Lung microvascular endothelial cell (primary cell): ENCODE measurements at places on chromosomes 2 and 18. TPM values are rescaled to one million over a fixed set of nuclear protein-coding genes. Genes with fewer than 3 reads are reported as not detected.

The MC5R gene
- total RNA-seq: not detected in 2 replicates

The C2orf92 gene
- 0.79 and 1.1 TPM in 2 replicates for total RNA-seq

The RNASEH1 gene
- 21.8 and 23.4 TPM in 2 replicates for total RNA-seq

The PLGLB1 gene
- 0.22 and 1.4 TPM in 2 replicates for total RNA-seq

DNA sequence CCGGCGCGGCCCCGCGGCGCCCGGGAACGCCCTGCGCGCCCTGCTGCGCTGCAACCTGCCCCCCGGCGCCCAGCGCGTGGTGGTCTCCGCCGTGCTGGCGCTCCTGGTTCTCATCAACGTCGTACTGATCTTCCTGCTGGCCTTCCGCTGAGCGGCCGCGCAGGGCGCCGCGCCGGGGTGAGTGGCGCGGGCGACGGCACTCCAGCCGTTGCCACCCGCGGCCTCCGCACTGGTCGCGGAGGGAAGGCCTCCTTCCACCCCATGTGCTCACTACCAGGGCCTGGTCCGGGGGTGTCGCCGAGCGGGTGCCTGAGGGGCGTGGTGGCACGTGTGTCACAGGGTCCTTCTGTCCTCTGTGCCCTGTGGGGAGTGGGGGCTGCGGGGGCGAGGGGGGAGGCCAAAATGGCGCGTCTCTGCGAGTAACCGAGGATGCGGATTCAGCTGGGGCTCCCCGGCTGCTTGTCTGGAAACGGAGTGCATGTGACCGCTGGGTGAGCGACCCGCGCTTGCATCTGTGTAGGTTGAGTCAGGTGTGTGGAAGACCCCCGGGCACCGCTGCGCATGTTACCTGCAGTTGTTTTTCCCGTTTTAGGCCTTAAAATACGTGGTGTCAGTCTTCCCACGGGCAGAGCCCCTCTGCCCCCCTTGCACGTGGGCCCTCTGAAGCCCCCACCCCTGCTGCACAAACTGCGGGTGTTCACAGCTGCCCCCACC is 58.0 kb downstream of the FAM168B start:
- no peak for DNase-seq

- no peak for DNase-seq
These were observed 28.4 kb upstream of the RNU4ATAC start for GRCh38 chr2:121502246-121502645.

GRCh38 chr2:118527571-118527970 is 319.9 kb downstream of the EN1 start:
- no peak for DNase-seq

DNA sequence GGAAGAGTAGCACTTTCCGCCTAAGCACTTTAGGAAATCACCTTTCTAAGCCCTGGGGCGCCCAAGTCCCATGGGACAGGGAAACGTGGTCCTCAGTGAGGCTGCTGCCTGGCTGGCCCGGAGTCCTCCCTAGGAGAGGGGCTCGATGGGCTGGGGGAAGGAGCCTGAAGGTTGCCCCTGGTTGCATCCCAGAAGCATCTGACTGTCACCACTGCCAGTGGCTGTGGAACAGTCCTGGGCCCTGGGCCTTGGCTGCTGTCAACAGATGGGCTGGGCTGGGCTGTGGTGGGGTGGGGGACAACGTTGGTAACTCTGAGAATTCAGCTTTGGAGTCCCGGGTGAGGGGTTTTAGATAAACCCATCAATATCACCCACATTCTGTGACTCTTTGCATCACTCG is 22.5 kb downstream of the ASB1 start:
- no peak for DNase-seq

DNA sequence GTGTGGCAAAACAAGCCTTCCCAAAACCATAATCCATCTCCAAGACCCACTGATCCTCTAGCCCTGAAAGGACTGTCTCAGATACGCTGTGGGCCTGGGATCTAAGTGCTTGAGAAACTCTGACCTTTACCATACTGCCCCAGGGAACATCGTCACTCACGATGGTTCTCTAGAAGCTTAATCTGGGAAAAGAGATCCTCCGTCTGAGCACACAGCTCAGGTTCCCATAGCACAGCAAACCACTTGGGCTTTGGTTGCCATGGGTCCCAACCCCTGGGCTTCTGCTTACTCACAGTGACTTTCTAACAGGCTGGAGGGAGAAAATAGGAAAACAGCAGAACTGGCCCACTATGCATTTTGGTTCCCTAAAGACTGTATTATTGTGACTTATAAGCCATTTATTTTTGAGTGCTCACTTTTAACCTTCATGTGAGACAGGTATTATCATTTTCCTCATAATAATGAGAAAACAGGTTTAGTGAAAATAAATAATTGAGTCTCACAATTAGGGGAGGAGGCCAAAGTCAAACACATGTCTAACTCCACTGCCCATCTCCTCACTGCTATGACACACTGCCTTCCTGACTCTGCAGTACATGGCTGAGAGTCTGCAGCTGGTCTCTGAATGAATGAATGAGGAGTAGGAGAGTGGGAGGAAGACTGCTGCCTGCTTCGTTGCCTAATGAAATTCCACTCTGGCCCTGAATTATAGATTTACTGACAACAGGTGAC is 46.7 kb downstream of the REEP1 start:
- no peak for DNase-seq

DNA sequence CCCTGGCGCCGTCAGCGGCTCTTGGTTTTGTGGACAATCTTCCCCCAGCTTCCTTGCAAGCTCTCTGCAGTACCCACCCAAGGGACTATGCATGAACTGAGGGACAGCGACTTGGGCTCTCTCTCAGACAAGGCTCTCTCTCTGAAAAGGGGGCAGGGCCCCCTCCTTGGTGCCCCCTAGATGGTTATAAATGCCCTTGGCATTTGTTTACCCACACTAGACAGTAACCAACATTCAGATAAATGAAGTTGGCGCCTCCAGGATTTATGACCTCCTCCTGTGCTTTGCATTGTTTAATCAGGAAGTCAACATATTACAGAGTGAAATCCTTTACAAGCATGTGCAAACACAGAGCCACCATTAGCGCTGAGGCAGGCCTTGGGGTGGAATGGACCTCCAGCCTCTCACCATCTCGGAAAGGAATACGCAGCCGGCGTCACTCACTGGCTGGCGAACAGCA is 547.4 kb upstream of the ID2 start:
- no peak for DNase-seq

- no peak for DNase-seq
These were observed 176.4 kb downstream of the ALK start for GRCh38 chr2:29744976-29745375.

DNA sequence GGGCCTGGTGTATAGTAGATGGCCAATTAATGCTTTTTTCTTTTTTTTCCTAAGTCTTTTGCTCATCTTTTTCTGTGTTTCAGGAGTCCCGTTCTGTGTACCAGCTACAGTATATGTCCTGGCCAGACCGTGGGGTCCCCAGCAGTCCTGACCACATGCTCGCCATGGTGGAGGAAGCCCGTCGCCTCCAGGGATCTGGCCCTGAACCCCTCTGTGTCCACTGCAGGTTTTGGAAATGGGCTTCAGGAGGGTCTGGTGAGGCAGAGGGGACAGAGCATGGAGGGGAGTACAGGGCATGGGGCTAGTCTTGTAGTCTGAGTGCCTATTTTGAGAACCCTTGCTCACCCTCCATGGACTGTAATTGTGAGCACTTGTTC is 14.1 kb downstream of the PTPN18 start:
- DNase-seq: no peak

GRCh38 chr2:234731236-234731635 is 220.6 kb upstream of the SH3BP4 start:
- DNase-seq: no peak

DNA sequence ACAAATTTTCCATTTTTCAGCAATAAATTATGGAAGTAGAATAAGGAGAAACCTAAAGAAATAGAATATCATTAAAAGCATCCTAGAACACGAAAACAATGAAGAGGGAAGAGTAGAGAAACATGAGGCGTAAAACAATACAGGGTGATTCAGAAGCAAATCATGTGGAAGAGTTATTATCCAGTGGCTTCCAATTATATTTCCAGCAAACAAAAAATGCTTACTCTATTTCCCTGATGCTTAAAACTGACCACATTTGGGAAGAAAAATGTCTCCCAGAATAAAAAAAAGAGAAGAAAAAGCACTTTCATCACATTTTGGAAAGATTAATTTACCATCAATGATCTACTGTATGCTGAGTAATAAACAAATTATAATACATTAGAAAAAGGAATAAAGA is 192.6 kb downstream of the CD226 start:
- DNase-seq: no peak

DNA sequence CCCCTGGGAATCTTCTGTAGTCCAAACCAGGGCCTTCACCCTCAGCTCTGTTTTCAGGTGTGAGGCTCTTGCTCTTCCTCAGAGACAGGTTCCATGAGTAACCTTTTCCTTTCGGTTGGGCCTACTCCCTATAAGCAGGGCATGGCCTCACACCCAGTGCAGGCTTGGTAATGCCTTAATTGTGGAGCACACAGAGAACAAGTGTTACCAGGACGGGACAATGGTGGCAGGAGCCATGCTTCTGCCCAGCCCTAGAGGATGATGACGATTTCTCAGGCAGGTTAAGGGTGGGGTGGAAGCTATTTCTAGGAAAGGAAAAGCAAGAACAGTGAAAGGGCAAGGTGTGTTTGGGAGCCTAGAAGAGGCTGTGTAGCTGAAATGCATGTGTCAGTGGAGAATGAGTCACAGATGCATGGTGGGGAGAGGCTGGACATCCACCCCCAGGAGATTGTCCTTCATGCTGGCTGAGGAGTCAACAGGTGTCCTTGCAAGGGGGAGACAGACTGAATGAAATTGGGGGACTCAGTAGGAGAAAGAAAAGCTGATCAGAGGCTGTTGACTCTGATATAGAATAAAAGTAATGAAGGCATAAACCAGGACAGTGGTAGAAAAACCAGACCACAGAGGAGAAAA is 22.0 kb upstream of the SERPINB12 start:
- DNase-seq: no peak

- DNase-seq: no peak
These were observed 639.6 kb downstream of the IRS1 start for GRCh38 chr2:226159875-226160479.

DNA sequence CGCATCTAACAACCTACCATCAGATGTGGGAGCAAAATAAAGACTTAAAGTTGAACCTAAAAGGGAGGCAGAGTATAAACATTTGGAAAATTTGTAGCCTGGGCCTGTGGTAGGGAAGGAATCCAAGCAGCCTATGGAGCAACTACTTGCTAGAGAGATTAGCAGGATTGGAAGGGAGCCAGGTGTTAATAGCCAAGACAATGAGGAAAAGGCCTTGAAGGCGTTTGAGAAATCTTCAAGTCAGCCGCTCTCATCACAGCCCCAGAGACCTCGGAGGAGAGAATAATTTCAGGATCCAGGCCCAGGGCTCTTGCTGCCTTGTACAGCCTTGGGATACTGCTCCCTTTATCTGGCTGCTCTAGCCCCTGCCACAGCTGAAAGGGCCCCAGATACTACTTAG is 219.7 kb downstream of the THSD7B start:
- no peak for DNase-seq
